ENCODE measurements at places on chromosomes 4 and X.

GRCh38 chr4:105963461-105964400, 68.5 kb downstream of the NPNT start:
- no peak for DNase-seq

- DNase-seq = no peak
Measured at GRCh38 chr4:98290511-98290910, 29.3 kb downstream of the RAP1GDS1 start.

GRCh38 chr4:98572697-98573096, 85.7 kb downstream of the TSPAN5 start:
- no peak for DNase-seq

GRCh38 chr4:153189016-153189801, 15.0 kb upstream of the TRIM2 start:
- no peak for DNase-seq

DNA sequence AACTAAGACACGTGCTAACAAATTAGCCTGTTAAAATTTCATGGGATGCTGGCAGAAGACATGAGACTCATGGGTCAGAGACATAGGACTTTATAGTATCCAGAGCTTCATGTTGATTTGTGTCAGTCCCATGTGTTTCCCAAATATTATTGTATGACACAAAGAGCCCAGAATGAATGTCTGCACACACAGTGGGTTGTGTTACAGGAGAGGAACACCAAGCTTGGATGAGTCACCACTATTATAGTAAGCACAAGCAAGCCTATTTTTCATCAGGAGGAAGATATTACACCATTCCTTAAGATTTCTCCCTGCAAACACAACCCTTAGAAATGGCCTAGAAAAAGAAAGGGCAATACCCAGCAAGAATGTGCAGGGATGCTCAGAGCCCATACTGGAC, 15.4 kb downstream of the BBS12 start:
- no peak for DNase-seq

DNA sequence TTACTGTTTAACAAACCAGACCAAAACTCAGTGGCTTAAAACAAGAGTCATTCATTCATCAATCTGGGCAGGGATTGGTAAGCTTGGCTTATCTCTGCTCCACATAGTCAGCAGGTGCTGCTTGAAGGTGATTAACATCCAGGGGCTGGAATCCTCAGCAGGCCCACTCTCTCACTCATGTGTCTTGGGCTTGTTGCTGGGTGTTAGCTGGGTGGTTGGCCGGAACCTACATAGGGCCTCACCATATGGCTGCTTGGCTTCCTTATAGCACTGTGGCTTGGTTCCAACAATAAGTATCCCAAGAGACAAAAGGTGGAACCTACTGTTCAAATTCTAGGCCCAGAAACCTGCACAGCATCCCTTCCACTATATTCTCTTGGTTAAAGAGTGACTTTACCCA, 125.0 kb downstream of the RASGEF1B start:
- no peak for DNase-seq

DNA sequence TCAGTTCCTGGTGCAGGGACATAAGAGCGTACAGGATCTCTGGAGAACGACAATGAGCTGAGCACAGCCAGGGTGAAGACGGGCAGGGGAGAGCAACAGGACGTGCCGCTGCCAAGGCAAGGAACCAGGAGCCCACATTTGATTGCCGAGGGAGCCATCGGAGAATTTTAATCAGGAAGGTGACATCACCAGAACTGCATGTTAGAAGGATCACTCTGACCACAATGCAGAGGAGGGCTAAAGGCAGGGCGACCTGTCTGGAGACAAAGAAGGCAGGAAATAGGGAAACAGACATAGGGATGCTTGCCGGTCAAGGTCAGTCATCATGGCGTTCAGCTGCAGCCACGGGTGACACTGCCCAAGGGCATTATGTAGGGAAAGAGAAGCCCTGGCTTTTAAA, 81.4 kb downstream of the RBM47 start:
- no peak for DNase-seq

GRCh38 chr4:125244848-125245450, 69.8 kb upstream of the FAT4 start:
- DNase-seq = no peak
